CD4-positive, alpha-beta memory T cell (primary cell): ENCODE measurements at places on chromosomes 5 and 9. TPM values are rescaled to one million over a fixed set of nuclear protein-coding genes. Genes with fewer than 3 reads are reported as not detected.

GRCh38 chr9:7153134-7153533 lies 395.4 kb downstream of the KDM4C start:
- no peak for DNase-seq
- H3K27me3 ChIP-seq = no peaks in the 10 kb centered on the region
- H3K4me1 ChIP-seq = peaks cover 32% of the 10 kb centered on the region
- H3K27ac ChIP-seq = no peak overlapping the region
- H3K36me3 ChIP-seq = no peaks in the 10 kb centered on the region

- H3K27ac ChIP-seq = no peak overlapping the region
- H3K36me3 ChIP-seq = no peaks in the 10 kb centered on the region
- H3K4me1 ChIP-seq = no peaks in the 10 kb centered on the region
- no peak overlapping the region for H3K4me3 ChIP-seq
- DNase-seq = no peak
These were observed 26.0 kb downstream of the ARRDC3 start for GRCh38 chr5:91357012-91357634.

DNA sequence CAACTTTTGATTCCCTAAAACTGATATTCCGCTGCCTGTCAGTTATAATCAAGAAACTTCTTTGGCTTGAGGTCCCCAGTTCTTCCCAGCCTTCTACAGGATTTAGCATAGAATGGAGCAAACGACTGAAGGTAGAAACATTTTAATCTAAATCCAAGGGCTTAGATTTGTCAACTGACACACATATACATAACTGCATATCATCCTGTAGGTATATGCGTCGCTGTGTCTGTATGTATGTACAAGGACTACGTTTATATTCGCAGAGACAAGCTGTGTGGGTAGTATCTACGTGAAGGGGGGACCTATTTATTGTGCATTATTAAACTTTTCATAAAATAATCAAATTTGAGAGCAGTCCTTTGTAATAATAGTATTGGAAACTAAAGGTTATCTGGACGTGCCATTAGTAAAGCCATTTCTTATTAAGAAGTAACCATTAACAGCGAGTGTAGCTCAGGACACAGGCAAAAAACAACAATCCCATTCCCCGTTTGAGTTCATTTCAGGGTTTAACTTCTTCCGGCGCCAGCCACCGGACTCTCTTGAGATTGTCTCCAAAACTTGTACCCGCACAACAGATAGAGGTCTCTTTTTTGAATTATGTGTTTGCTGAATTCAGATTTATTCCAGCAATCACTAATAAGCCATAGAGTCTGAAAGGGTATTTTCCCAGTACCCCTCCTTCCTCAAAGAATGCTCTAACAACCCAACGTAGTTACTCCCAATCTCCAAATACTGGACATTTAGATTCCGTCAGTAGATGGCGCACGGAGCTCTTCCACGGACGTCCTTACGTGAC lies 2.1 kb upstream of the MLLT3 start:
- no peaks in the 10 kb centered on the region for H3K27me3 ChIP-seq
- peak; percentile 39 for DNase-seq
- peak overlapping the region; percentile 63 for H3K4me3 ChIP-seq
- peak overlapping the region; percentile 69 for H3K27ac ChIP-seq

DNA sequence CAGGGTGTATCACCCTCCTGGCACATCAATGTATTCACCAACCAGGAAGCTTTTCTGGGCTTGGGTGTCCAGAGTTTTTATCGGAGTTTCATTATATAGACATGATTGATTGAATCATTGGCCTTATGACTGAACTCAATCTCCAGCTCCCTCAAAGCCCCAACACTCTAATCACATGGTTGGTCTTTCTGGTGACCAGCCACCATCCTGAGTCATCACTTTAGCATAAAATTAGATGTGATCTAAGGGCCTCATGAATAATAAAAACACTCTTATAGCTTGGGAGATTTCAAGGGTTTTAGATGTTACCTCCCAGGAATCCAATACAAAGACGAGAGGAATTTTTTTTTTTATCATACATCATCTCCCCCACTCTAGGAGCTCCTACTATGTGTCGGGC lies 7.7 kb upstream of the PBX3 start:
- no peaks in the 10 kb centered on the region for H3K36me3 ChIP-seq
- no peaks in the 10 kb centered on the region for H3K4me1 ChIP-seq
- H3K27ac ChIP-seq = no peak overlapping the region
- no peak for DNase-seq

DNA sequence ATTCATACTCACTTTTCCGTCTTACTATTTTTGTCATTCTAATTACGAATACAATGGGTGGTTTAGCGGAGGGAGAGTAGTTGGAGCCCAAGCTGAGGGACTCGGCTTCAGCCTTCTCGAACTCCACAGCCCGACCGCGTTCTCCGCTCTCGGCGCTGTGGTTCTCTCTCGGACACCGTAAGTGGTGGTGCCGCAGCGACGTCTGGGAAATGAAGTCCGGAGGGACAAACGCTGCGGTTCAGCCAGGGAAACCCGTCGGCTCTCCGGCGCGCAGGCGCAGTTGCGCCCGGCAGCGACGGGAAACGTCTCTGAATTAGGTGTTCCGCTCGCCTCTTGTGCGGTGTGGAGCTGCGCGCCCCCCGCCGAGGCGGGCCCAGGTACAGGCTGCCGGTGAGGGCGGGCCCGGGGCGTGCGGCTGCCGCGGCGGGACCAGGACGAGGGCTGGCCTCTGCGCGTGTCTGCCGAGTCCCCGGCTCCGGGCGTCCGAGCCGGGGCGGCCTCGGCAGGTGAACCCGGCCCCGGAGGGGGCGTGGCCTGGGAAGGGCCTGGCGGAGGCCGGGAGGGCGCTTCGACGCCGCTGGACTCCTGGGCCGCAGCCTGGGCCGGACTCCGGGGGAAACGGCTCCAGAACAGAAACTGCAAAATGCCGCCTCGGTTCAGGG lies at the start of gene ZNF879:
TSS of gene ZNF879 (plus strand) at position 277 of the 662 bp plus-strand sequence. CDS start 1,201 bp downstream, outside the sequence.
- peak within 1 kb of the TSS; percentile 66 for H3K27ac ChIP-seq
- peaks cover 13% of the 10 kb centered on the region for H3K4me1 ChIP-seq
- peak within 1 kb of the TSS; percentile 61 for H3K4me3 ChIP-seq
- peak; percentile 94 for DNase-seq

DNA sequence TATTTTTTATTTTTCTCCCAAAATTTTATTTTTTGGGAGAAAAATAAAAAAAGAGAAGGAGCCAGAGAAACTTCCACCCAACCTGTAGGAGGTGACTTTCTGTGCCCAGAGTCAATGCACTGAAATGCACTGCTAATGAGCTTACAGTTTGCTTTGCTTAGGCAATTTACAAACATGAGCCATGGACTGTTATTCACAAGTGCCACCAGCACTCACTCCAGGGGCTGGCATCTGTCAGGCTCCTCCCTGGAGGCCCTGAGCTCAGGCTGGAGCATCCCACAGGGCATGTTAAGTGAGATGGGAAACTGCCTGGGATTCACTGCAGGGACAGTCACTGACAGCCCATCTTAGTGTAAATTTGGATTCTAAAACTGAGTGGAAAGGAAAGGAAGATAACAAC lies 74.9 kb downstream of the FANCC start:
- DNase-seq = no peak
- H3K27me3 ChIP-seq = no peaks in the 10 kb centered on the region
- no peaks in the 10 kb centered on the region for H3K4me1 ChIP-seq

DNA sequence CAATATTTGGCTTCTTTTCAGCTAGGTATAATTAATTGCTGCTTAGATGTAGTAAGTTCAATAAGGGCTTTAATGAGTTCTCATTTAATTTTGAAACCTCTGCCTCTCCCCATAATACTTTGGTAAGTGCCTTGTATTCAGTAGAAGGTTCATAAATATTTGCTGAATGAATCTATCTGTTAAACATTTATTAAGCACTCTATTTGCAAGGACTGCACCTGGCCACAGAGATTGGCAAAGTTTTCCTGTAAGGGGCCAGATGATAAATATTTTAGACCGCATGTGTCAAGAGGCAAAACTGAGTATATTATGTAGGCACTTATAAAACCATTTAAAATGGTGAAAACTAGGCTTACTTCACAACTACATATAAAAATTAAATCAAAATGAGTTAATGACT lies 19.0 kb upstream of the GNA14 start:
- H3K36me3 ChIP-seq = no peaks in the 10 kb centered on the region
- no peak for DNase-seq
- no peak overlapping the region for H3K4me3 ChIP-seq
- H3K27ac ChIP-seq = no peak overlapping the region
- no peaks in the 10 kb centered on the region for H3K4me1 ChIP-seq
- H3K27me3 ChIP-seq = no peaks in the 10 kb centered on the region

DNA sequence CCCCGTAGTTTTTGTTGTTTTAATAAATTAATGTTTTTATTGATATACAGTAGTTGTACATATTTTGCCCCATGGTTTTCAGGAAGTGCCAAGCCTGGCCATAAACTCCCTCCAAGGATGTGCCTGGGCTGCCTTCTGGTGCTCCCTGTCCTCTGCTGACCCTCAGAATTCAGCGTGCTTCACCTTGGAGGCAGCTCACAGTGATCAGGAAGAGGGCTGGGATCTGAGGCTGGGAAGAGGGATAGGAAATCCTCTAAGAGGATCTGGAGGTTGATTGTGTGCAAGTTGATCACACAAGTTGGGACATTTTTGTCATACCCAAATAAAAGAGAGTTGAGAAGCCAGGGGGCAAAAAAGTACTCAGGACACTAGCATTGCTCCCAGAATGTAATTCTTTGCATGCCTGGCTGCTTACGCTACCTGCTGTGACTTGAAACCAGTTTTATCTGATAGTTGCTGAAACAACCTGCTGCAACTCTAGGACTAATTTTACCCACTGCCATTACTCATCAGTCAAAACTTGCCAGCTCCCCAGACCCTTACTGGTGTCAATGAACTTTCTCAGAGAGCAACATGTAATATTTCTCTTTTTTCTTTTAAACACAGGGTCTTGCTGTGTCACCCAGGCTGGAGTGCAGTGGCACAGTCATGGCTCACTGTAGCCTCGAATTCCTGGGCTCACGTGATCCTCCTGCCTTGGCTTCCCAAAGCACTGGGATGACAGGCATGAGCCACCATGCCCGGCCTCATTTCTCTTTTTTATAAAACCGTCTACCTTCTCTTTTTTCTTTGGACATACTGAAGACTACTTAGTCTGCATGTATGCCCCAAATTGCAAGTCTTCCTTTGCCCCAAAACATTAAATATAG lies 29.0 kb downstream of the PDE6A start:
- no peak overlapping the region for H3K4me3 ChIP-seq
- DNase-seq = no peak
- H3K36me3 ChIP-seq = no peaks in the 10 kb centered on the region
- no peak overlapping the region for H3K27ac ChIP-seq
- no peaks in the 10 kb centered on the region for H3K27me3 ChIP-seq
- H3K4me1 ChIP-seq = no peaks in the 10 kb centered on the region

GRCh38 chr5:78586251-78586650 lies 62.3 kb downstream of the LHFPL2 start:
- H3K36me3 ChIP-seq = no peaks in the 10 kb centered on the region
- no peaks in the 10 kb centered on the region for H3K4me1 ChIP-seq
- no peak overlapping the region for H3K4me3 ChIP-seq
- no peak overlapping the region for H3K27ac ChIP-seq
- DNase-seq = no peak

GRCh38 chr9:14782286-14783051 lies 59.9 kb upstream of the CER1 start:
- no peaks in the 10 kb centered on the region for H3K27me3 ChIP-seq
- H3K36me3 ChIP-seq = no peaks in the 10 kb centered on the region
- no peak for DNase-seq
- no peak overlapping the region for H3K4me3 ChIP-seq
- H3K27ac ChIP-seq = no peak overlapping the region

DNA sequence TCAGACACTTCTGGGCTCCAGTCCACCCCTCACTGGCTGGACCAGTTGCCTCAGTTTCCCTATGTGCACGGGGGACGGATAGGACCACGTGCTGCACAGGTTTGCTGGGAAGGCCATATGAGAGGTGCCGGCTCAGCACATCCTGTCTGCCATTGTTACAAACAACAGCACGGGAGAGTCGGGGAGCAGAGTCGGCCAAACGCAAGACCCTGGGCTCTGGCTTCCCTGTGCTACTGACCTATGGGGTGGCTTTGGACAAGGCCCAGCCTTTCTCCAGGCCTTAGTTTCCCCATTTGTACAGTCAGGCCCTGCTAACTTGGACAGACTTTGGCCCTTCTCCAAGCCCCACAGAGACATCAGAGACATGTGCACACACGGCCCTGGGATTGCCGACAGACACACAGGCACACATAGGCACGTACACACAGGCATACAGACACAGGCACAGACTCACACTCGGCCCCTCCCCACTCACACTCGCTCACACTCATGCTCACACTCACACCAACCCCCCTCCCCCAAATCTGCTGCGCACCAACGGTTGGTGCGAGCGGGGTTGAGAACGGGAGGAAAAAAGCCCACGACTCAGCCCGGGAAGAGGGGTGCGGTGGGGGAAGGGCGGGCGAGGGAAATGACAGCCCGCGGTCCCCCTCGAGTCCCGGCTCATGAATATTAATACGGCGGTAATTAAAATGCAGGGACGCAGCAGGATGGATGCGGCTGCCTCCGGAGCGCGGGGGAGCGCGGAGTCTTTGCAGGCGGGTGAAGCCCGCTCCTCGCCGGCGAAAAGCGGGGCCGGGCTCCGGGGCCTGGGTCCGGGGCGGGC lies 133.0 kb downstream of the C9orf50 start:
- peak overlapping the region; percentile 52 for H3K4me3 ChIP-seq
- peak overlapping the region; percentile 91 for H3K27ac ChIP-seq
- no peaks in the 10 kb centered on the region for H3K36me3 ChIP-seq
- DNase-seq = no peak

DNA sequence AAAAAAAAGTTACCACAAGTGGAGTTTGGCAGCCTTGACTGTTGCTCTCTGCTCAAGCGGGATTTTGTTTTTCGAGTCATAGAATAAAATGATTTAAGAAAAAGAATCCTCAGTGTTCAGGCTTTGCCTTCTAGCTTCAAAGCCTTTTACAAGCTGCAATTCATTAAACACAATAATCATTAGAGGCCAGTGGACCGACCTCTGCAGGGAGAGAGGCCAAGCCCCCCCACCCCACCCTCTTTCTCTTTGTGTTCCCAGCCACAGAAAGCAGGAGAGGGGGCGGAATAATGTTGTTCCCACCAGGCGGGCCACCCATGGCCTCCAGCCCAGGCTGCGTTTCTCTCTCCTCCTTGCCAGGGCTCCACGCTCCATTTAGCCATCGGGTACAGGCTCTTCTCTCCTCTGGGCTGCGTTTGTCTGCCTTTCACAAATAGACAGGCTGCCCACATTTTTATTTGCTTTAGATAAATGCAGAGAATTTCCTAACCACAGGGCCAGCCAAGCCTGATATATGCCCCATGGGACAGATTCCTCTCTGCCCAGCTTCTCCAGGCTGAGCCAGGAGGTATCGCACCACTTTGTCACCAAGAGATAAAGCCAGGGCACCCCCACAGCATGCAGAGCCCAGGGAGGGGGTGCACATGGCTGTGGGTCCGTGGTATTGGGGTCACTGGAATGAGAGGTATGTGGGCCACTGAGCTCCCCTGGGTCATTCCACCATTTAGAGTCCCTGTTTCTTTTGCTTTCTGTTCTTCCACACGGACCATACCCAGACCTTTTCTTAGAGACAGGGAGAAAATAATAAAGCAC lies 318.8 kb downstream of the PIK3R1 start:
- H3K4me1 ChIP-seq = no peaks in the 10 kb centered on the region
- no peak for DNase-seq
- H3K36me3 ChIP-seq = no peaks in the 10 kb centered on the region
- no peak overlapping the region for H3K4me3 ChIP-seq
- H3K27me3 ChIP-seq = no peaks in the 10 kb centered on the region
- H3K27ac ChIP-seq = no peak overlapping the region

The CYSRT1 gene
- not detected for polyA plus RNA-seq

The TLN1 gene
- polyA plus RNA-seq = 137 TPM

The GPR107 gene
- 3.3 TPM for polyA plus RNA-seq

The ANKRD20A1 gene
- polyA plus RNA-seq = not detected

The RAD23B gene
- 8.1 TPM for polyA plus RNA-seq

The NMUR2 gene
- polyA plus RNA-seq = not detected

The GABRA1 gene
- not detected for polyA plus RNA-seq

The FGF1 gene
- not detected for polyA plus RNA-seq

The KIF3A gene
- polyA plus RNA-seq = 18.3 TPM
